ENCODE measurements at places on chromosomes 12 and 14. TPM values are rescaled to one million over a fixed set of nuclear protein-coding genes. Genes with fewer than 3 reads are reported as not detected.

DNA sequence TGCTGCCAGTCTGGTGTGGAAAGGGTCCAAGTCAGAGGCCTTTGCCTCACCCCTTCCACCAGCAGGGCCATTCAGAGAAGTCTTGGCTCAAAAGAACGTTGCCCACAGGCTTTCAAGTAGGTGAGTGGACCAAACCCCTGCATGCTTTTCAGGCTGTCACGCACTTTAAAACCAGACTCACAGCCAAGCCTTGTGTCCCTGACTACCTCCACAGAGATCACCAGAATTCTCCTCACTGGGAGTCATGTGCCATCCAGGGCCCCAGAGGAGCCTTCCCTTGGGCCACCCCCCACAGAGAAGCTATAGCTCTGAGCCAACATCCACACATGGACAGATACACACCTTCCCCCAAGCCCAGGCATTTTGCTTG lies 283.1 kb downstream of the DPF3 start:
- DNase-seq, result no peak

- DNase-seq, result peak; percentile 29
Measured at GRCh38 chr12:113794774-113795173, 171.4 kb downstream of the RBM19 start.

Gene ACSM4
- not detected for total RNA-seq

Gene KRT80
- total RNA-seq, result 0.48 TPM

GRCh38 chr12:122079532-122080081 lies 1.1 kb downstream of the MLXIP start:
- DNase-seq, result peak; percentile 71

DNA sequence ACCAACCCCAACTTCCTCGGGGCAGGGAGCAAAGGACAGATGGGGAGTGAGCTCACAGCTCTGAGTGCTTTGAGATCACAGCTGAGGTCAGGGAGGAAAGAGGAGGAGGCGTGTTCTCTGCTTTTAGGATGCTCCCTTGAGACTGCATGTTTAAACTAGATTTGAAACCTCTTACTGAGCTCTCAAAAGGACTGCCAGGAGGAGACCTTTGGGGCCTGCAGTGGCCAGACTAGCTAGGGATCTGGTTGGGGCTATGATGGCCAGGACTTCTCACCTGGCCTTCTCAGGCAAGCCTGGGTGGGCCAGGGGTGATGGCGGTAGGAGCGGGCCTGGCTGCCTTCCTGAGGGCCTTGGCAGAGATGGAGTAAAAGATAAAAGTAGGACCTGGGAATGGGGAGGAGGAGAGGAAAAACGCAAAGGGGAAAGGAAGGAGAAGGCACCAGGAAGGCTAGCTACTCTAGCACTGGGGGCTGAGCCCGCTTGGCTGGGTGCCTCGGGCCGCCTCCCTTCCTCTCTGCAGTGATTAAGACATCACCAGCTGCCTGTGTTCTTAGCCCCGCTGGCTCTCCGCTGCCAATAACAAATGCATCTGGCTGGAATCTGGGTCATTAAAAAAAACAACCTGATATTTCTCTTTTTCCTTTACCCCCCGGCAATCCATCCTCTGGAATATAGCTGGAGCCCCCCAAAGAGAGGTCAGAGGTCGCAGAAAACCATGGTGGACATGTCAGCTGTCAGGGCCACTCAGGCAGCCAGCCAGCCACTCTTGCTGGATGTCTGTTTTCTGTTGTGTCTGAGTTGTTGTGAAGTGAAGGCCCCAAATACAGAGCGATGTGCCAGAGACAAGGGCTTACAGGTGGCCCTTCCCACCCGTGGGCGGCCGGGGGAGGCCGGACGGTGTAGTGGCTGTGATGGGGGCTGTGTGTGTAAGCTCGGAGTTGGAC lies 141.3 kb downstream of the TSPAN9 start:
- DNase-seq, result peak; percentile 93

Gene DPPA3
- not detected for total RNA-seq

All from posterior vena cava (tissue), 2 donors.